ENCODE measurements at places on chromosomes 2 and 18. TPM values are rescaled to one million over a fixed set of nuclear protein-coding genes. Genes with fewer than 3 reads are reported as not detected.

DNA sequence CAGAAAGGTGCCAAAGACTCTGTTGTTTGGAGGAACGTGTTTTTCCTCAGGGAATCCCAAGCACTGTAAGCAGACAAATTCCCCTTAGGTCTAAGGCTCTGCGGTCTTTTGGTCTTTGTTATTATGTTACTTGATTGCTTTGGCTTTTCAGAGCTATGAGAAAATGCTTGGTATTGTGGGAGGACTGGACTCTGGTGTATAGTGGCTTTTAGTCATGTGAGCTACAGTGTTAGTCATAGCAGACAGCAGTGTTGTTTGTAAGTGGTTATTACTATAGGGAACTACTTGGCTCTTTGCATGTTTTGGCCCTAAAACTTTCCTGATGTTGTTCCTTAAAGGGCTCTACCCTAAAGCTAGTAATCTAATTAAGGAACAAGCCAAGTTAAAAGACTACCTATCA lies 956.2 kb upstream of the LRATD1 start:
- no peak for DNase-seq

Gene CDH7
- total RNA-seq = 2.3 TPM

Gene CBLN2
- 9.7 TPM for total RNA-seq

GRCh38 chr2:193523662-193524061 lies 1328.9 kb upstream of the TMEFF2 start:
- no peak for DNase-seq

GRCh38 chr2:226023383-226023782 lies 623.9 kb downstream of the NYAP2 start:
- DNase-seq = peak; percentile 23

- DNase-seq = no peak
Measured at GRCh38 chr2:105802587-105802986, 57.9 kb downstream of the NCK2 start.

Gene TRPM8
- total RNA-seq = 8.9 TPM

- DNase-seq = peak; percentile 67
Measured at GRCh38 chr18:78986018-78986481, 6.4 kb downstream of the SALL3 start.

- DNase-seq = peak; percentile 9
Measured at GRCh38 chr2:147945660-147946059, 74.9 kb downstream of the ORC4 start.

- DNase-seq = no peak
Measured at GRCh38 chr18:8348051-8348720, 261.1 kb upstream of the RAB12 start.

DNA sequence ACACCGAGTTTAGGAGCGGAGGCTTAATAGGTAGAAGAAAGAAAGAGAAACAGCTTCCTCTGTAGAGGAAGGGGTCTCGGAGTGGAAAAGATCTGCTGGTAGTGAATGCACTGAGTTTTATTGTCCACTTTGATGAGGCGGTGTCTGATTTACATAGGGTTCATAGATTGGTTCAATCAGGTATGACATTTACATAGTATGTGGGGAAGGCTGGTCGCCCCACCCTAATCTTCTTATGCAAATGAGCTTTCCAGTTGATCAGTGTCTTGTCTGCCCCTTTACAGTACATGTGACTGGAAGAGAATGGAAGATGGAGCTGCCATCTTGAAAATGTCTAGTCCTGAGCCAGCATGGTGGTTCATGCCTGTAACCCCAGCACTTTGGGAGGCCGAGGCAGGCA lies 19.9 kb upstream of the CNOT11 start:
- peak; percentile 19 for DNase-seq

DNA sequence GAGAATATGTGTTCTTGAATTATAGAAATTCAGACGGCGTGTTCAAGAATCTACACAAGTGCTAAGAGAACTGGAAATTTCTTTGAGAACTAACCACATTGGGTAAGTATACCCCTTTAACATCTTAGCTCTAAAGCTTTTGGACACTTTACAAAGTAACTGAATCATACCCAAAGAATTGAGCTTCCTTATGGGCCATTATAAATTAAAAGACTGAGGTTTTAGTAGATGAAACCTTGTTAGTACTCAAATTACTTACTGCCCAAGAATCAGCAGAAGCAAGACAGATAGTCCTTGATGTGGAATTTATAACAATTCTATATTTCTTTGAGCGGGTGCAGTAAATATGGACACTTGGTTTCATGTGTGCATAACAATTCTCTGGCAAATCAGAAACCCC lies 168.3 kb downstream of the PRPF40A start:
- no peak for DNase-seq

DNA sequence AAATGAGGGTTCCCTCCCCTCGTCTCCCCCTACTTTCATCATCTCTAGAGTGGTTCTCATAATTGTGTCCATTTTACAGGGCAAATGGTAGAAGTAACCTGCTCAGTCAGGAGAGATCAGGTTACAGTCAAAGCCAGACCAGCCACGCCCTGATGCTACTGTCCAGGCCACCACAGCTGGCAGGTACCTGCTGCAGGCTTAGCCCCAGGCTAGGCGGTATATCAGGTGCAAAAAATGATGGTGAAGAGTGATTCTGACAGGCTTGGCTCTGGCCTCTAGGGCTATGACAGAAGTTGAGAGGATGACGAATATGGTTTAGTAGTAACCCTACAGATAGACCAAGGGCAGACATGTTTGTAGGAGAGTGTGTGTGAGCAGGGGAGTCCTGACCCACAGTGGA lies 67.1 kb downstream of the HAUS1 start:
- DNase-seq = no peak

Gene RNF181
- 78.5 TPM for total RNA-seq

DNA sequence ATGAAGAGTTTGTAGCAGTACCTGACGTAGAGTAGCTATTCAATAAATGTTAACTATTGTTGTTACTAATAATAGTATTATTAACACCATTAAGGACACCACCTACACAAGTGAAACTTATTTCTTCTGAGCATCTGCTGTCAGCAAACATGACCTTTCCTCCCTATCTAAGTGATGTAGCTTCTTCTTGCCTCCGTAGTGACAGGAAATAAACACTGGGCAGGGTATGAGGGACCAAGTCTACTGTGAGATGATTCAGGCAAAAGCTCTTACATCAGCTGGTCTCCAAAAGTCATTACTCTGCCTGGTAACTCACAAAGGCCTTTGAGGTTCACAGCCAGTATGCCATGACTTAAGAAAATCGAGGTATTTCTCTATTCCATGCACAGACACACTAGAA lies 750.5 kb downstream of the CPS1 start:
- no peak for DNase-seq

DNA sequence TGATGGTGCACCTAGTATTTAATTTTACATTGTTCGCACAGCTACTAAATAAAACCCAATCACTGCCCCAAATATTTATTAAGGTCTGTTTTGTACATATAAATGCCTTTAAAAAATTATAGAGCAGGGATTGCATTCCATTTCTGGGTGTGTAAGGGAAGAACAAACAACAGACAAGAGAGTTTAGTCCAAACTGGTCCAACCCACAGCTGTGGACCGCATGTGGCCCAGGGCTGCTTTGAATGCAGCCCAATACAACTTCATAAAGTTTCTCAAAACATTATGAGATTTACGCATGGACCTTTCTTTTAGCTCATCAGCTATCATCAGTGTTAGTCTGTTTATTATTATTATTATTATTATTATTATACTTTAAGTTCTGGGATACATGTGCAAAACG lies 114.8 kb upstream of the LRATD1 start:
- no peak for DNase-seq

- no peak for DNase-seq
Measured at GRCh38 chr2:225033440-225034318, 8.6 kb downstream of the DOCK10 start.
